ENCODE measurements at places on chromosomes 16 and 17.

DNA sequence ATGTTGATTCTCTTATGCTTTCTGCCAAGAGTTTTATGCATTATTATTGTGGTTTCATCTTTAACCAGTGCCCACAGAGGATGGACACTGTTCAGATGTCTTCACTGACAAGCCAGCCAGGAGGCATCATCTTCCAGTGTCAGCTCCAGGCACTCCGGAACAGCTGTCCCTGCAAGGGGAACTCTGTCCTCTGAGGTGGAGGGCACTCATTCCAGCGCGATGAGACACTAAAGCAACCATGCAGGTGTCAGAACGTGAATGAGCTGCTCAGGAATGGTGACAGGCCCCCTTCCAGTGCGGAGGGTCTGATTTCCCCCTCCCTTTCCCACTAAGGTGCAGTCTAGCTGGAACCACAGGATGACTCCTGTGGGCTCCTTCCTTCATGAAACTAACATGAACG is 117.5 kb downstream of the NOG start:
- no peak for DNase-seq

GRCh38 chr16:65619606-65620005 is 497.7 kb upstream of the CDH11 start:
- no peak for DNase-seq

DNA sequence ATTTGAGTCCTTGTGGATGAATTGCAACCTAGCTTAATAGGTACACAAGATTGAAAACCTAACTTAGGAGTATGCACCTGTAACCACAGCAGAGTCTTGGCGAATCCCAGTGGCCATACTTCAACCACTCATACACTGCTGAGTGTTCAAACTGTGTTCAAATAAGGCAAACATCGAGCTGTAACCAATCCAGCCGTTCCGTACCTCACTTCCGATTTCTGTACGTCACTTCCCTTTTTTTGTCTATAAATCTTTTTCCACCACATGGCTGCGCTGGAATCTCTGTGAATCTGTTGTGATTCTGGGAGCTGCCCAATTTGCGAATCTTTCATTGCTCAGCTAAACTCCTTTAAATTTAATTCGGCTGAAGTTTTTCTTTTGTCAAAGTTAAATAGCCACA is 190.6 kb downstream of the MAF start:
- no peak for DNase-seq

- no peak for DNase-seq
Measured at GRCh38 chr16:6265968-6266367, 1066.7 kb upstream of the RBFOX1 start.

DNA sequence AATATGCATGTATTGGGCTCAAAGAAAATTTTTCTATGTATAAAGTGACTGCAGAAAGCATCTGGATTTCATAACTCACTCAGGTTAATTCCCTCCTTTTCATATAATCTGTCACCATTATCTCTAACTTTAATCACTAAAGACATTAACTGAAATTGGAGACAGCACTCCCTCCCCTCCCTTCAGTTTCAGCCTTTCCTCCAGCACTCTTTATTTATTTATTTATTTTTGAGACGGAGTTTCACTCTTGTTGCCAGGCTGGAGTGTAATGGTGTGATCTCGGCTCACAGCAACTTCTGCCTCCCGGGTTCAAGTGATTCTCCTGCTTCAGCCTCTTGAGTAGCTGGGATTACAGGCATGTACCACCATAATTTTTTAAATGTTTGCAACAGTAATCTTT is 43.1 kb downstream of the CDH8 start:
- no peak for DNase-seq

DNA sequence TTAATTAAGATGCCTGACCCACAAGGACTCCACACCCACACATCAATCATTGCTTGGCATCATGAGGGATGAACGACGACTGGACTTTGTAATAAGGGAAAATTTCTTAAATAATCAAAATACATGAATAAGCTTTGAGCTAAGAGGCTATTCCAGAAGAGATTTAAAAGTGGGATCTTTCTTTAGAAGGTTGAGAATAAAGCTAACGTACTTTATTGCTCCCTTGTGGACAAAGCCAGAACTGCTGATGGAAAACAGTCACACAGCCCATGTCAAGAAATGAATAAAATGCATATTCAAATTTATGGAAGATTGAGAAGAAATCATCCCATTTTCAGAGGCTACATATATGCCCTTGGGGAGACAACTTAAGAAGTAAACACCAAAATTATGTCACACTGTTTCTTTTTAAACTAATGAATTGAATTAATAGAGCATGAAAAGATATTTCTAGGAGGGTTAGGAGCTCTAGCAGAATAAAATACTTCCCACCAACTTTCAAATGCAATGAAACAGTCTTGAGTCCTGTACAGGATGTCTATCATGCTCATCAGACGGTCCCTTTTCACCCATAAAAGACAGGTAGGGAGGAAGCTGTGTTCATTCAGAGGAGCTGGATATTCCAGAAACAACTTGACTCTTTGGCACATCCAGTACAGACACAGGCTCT is 60.2 kb upstream of the PHOSPHO1 start:
- DNase-seq: no peak

- no peak for DNase-seq
Measured at GRCh38 chr17:57499648-57500049, 243.3 kb downstream of the MSI2 start.

- no peak for DNase-seq
Measured at GRCh38 chr17:81391293-81391935, 3.8 kb upstream of the BAHCC1 start.

GRCh38 chr17:41396996-41397660 is at the start of gene KRT31:
TSS of gene KRT31 (minus strand) at chr17:41397608. CDS start at chr17:41397539, 69 bp downstream.
- no peak for DNase-seq

- DNase-seq: no peak
Measured at GRCh38 chr16:66188917-66189725, 177.4 kb upstream of the CDH5 start.

GRCh38 chr16:85421338-85422195 is 191.6 kb upstream of the GSE1 start:
- DNase-seq: no peak

- DNase-seq: no peak
Measured at GRCh38 chr16:23943604-23944003, 107.8 kb downstream of the PRKCB start.

DNA sequence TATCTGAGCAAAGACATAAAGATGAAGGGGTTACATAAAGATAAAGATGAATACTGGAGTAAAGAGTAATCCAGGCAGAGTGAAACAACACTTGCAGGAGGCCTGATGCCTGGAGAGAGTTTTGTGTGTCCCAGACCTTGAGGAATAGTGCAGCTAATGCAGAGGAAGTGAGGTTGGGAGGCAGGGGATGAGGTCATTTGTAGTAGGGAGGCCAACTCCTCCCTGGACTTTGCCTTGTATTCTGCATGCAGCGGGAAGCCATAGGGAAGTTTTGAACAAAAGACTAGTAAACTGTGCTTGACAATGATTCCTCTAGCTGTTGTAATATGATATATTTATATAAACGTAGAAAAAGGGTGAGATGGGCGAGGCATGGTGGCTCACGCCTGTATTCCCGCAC is 356.6 kb downstream of the KCNJ2 start:
- no peak for DNase-seq

DNA sequence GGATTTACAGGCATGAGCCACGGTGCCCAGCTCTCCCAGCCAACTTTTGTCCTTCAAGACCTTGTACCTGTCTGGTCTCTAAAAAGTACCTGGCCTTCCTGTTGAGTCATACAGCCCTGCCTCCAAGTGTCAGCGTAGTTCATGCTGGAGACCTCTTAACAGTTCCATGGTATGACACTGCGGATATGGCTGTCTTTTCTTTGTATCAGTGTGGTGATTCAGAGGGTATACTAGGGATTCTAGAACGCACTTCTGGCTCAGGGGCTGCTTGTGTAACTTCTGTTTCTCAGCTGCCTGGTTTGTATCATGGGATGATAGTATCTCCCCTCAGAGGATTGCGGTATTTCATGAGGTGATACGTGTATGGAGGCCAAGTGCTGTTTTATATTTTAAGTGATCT is 2.0 kb upstream of the TMEM11 start:
- no peak for DNase-seq

GRCh38 chr16:68479271-68479670 is 31.0 kb upstream of the SMPD3 start:
- DNase-seq: no peak

DNA sequence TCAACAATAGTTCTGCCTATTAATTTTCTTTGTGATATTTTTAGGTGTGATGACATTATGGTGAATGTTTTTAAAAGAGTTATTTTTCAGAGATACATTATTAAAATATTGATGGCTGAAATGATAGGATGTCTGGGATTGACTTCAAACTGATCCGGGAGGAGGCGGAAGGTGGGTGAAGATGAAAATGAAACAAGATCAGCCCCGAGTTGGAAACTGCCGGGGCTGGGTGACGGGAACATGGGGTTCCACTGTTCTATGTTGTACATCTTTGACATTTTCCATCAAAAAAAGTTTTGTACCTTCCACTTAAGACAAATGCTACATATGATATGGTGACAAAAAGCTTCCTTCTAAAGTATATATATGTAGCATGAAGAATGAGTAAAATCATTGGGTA is 336.9 kb downstream of the XYLT1 start:
- no peak for DNase-seq

DNA sequence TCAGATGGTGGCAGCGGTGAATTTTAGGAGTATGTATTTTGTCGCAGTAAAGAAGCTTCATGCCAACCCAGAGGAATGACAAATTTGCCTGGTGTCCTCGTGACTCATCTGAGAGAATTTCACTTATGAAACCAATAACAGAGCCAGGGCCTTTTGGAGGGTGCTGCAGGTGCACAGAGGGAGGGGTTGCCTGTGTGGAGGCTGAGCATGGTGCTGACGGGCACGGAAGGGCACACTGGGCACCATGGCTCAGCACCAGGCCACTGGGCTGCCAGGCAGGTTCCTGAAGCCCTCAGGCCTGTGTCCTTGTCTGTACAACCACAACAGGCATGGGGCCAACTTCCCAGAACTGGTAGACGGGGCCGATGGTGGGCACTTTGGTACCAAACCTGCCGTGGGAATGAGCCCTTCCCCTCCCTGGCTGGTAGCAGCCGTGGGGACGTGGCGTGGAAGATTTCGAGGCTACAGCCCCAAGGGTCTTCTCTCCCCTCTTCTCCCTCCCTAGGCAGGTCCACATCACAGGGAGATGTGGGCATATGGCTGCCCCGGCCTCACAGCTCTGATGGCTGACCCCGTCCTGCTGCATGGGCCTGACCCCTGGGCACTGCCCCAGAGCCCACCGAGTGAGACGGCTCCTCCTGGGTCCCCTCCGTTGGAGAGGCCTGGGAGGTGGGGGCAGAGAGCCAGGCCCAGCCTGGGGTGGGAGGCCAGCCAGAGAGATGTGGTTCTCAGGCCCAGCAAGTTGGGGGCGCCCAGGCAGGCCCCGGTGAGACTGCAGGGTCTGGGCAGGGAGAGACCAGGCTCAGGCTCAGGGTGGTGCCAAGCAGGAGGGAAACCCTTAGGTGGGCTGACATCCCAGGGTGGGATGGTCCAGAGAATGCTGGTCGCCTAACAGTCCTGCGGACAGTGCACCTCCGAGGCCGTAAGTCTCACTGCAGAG is 30.2 kb upstream of the ZNF469 start:
- DNase-seq: no peak

DNA sequence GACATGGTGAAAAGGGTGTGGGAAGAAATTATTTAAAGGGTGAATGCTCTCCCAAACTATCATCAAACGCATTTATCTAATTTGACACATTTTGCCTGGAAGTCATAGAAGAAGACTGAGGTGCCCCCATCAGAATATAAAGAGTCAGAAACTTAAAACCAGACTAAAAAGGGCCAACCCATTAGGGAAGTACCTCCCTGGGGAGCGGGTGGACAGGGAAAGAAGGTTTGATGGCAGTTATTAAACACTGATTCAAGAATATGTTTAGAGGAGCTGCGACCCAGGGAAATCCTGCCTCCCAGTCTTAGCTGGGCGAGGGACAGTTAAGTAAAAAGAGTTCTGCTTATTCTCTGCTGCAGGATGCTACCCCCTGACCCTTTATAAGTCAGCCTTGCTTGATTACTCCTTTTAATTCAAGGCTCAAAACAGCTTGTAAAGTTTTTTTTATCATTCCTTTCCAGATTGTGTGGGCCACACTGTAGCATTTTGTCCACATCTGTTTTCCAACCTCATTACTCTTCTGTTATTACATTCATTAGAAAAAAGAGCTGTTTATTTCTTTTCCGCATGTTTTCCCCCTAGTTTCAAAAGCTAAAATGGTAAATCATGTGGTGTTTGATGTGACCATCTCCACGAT is 138.5 kb upstream of the TBX2 start:
- DNase-seq: no peak

DNA sequence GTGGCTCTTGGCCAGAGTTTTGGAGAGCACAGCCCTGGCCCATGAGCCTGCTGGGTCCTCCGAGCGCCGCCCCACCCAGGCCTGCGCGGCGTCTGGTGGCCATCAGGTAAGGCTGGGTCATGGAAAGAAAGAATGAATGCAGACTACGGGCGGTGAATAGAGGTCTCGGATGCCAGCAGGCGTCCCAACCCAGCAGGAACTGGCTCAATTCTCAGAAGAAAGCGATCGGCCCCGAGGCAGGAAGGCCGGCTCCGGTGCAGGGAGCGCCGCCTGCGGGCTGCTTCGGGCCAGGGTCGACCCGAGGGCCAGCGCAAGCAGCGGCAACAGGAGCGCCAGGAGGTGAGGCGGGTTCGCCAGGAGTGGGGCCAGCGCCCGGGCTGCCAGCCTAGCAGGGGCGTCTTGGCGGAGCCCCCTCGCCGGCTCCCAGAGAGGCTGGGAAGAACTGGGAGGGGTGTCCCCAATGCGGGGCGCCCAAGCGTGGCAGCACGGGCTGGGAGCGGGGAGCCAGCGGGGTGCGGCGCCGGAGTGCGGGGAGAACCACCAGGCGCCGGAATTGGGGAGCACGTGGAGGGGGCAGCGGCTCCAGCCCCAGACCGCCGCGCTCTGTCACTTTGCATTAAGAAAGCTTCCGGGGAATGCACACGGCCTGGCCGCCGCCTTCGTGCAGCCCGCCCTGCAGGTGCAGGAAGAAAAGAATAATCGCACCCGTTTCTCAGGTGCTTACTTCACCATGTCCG is 7.1 kb upstream of the TMC5 start:
- DNase-seq: no peak

DNA sequence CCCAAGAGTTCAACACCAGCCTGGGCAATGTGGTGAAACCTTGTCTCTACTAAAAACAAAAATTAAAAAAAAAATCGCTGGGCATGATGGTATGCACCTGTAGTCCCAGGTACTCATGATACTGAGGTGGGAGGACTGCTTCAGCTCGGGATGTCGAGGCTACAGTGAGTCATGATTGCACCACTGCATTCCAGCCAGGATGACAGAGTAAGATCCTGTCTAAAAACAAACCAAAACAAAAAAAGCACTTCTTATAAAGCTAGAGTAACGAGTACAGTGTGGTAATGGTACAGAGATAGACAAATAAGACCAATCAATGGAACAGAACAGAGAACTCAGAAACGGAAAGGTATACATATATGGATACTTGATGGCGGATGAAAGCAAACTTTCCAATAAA is 4.4 kb downstream of the NSMCE1 start:
- no peak for DNase-seq
